ENCODE measurements at places on chromosomes 12 and 14.
A peak's percentile ranks its signal among the peaks of the same experiment; 100 is the strongest.

- DNase-seq, result no peak
These were observed 43.9 kb upstream of the GNPNAT1 start for GRCh38 chr14:52835122-52835903.

DNA sequence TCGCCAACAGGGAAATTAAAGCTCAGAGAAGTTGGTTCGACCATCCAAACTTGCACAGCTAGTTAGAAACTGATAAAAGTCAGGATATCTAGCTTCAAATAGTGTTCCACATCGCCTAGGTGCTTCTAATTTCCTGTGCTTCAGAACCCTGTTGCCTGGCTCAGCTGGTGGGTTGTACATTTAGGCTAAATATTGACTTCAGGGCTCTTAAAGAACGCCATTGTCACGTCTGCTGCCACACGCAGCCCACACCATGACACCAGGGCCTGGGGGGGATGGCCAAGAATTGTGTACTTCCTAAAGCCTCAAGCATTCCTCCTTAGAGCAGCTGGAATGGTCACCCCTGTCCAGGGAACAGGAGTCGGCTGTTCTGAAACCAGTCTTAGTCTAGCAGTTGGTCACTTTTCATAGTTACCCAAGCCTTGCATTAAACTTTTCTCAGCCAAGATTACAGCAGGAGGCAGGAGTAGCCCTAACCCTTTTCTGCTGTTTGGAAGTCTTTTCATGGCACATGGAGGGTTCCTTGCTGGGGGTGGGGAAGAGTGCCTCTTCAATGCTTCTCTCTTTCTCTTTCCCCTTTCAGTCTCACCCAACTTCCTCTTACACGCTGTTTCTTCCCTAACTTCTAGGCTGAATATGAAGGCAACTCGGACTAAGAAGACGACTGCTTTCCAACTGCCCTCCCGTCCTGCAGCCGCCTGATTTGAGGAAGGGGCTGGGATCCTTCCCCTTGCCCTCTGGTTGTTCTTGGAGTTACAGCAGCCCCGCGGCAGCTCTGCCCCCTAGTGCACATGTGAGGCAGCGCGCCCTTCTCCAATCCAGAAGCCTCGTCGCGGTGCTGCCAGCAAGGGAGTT, 17.1 kb downstream of the FOS start:
- DNase-seq, result peak; percentile 76

GRCh38 chr14:83908419-83908818, 1621.5 kb upstream of the FLRT2 start:
- no peak for DNase-seq

- peak; percentile 69 for DNase-seq
These were observed 14.2 kb downstream of the VRTN start for GRCh38 chr14:74362361-74362915.

DNA sequence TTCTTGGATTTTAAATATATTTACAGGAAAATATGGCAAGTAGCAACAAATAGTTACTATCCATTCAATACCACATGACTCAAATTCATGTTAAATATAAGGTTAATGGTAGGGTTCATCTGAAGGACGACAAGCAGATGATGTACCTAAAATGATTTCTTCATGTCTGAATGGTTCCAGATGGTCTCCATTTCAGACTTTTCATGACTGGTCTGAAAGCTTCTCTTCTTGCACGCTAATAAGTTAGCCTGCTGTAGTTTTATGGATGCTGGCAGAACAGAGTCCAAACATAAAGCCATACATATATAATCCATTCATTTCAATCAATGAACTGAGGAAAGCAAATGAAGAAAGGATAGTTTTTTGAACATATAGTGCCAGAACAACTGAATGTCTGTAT, 257.0 kb upstream of the MGAT4C start:
- DNase-seq, result no peak

GRCh38 chr14:68526512-68527091, 266.3 kb downstream of the ZFP36L1 start:
- no peak for DNase-seq

DNA sequence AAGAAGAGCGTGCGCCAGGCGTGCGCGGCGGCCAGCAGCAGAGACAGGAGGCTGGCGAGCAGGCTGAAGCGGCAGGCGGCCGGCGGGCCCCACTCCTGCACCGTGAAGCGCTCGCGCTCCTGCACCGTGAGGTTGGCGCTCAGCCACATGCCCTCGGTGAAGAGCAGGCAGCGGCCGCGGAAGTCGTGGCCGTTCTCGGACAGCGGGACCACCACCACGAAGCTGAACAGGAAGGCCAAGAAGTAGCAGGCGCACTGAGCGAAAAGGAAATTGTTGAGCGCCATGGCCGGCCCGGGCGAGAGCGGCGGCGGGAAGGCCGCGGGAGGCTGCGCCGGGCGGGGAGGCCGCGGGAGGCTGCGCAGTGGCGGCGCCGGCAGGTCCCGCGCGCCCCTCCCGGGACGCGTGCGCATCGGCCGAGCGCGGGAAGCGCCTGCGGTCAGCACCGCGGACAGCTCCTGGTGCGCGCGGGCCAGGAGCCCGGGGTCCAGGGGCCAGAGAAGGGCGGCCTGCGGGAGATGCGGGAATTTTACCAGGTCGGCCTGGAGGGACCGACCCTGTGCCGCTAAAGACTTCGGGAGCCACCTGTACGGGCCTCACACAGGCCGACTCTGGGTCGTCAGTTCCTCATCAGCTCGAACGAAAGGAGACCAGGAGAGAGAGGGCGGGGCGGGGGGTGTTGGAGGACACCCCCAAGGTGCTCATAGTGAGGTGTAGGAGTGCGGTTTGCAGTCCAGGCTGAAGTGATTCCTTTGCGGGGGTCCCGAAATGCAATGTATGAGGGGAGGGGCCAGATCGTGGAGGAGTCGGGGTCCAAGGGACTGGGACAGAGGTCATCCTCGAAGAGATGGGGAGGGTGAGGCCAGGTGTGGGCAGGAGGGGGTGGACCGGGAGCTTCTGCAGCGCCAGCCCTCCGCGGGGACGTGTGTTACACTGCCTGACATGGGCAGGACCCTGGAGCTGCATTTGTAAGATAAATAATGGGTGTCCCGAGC, at the start of gene TMEM179:
TSS of gene TMEM179 (minus strand) at position 315 of the 992 bp plus-strand sequence. CDS start at position 284, 31 bp downstream.
- DNase-seq, result no peak

DNA sequence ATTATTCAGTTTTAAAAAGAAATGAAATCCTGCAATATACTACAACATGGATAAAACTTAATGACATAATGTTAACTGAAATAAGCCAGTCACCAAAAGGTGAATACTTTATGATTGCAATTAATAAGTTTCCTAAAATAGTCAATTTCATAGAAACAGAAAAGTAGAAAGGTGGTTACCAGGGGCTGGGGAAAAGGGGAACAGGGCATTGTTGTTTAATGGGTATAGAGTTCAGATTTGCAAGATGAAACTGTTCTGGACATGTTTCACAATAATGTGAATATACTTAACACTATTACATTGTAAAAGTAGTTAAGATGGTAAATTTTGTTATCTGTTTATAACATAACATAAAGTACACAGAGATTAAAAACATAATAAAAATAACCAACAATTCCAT, 550.9 kb downstream of the CCER1 start:
- no peak for DNase-seq

DNA sequence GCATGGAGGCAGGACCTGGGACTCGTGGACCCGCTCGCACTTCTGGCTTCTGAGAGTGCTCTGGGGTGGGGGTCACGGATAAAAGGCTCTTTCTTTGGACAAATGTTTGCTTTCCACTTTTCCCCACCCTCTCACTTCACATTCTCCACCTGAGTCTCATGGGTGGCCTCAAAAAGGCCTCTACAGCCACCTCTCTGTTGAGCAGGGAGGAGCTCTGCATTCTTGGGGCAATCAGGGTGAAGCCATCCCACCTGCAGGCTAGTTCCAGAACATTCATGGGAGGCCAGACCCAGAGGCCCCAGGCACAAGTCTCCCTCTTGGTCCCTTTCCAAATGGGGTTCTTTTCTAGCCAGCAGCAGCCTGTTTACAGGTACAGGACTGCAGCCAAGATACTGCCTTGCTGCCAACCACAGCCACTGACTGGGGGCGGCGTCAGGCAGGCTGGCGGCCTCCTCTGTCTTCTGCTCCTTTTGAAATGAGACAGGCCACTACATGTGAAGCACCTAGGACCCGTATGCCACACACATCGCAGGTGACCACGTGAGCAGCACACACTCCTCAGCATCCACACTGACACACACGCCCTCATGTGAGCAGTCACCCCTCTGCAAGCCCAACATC, 18.2 kb upstream of the CEBPE start:
- DNase-seq, result no peak

- no peak for DNase-seq
These were observed 63.9 kb downstream of the MYRFL start for GRCh38 chr12:69888901-69889300.

GRCh38 chr12:49496417-49497360, 42.1 kb upstream of the KCNH3 start:
- DNase-seq, result no peak

DNA sequence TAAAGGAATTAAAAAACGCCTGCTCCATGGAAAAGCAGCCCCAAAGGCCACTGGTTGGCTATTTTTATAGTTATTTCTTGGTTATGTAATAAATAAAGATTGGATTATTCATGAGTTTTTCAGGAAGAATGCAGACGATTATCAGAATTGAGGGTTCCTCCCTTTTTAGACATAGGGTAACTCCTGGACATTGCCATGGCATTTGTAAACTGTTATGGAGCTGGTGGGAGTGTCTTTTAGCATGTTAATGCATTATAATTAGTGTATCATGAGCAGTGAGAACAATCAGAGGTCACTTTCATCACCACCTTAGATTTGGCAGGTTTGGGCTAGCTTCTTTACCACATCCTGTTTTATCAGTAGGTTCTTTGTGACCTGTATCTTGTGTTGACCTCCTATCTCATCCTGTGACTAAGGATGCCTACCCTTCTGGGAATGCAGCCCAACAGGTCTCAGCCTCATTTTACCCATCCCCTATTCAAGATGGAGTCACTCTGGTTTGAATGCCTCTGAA, 728.7 kb downstream of the GALC start:
- no peak for DNase-seq

GRCh38 chr12:40691913-40692764, at the start of gene CNTN1:
Gene CNTN1 (plus strand): TSS chr12:40692439.
- DNase-seq, result no peak

DNA sequence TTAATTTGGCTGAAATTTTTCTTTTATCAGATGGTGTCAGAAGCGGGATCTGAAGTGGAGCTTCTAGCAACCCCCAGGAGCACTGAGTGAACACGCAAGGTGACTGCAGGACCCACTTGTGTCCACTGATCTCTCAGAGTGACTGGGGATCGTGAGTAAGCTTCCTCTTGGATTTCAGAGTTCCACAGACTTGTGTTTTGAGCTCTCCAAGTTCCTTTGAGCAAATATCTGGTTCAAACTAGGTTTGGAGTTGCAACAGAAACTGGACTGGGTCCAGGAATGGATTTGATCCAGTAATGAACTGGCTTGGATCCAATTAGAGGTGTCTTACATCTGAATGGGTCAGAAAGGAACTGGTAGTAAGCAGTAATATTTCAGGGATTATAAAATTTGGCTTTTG, 24.7 kb upstream of the B4GALNT1 start:
- no peak for DNase-seq

- no peak for DNase-seq
These were observed 2.6 kb downstream of the EGLN3 start for GRCh38 chr14:33948145-33948868.

DNA sequence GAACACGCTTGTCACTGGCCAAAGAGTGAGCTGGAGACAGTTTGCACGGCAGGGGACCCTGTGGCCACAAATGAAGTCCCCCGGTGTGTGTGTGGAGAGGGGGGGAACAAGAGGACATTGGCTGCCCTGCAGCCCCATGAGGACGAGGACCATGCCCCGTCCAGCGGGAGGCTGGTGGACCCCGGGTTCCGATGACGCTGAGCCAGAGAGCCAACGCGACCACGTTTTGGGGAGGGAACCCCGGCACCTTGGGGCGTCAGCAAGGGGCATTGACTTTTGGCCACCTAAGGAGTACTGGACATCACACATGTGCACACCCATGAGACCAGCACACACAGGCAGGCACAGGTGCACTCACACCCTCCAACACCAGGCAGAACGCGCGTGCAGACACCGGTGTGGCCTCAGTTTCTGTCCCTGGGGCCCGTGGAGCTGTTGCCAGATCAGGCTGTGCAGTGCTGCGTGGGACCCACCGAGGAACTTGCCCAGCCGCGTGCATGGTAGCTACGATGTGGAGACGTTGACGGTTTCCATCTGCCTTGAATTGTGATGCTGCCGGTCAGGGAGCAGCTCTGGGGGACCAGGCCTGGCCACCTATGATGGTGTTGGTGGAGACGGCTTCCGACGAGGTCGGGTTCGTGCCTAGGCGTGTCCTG, 26.5 kb downstream of the NOC4L start:
- DNase-seq, result no peak

DNA sequence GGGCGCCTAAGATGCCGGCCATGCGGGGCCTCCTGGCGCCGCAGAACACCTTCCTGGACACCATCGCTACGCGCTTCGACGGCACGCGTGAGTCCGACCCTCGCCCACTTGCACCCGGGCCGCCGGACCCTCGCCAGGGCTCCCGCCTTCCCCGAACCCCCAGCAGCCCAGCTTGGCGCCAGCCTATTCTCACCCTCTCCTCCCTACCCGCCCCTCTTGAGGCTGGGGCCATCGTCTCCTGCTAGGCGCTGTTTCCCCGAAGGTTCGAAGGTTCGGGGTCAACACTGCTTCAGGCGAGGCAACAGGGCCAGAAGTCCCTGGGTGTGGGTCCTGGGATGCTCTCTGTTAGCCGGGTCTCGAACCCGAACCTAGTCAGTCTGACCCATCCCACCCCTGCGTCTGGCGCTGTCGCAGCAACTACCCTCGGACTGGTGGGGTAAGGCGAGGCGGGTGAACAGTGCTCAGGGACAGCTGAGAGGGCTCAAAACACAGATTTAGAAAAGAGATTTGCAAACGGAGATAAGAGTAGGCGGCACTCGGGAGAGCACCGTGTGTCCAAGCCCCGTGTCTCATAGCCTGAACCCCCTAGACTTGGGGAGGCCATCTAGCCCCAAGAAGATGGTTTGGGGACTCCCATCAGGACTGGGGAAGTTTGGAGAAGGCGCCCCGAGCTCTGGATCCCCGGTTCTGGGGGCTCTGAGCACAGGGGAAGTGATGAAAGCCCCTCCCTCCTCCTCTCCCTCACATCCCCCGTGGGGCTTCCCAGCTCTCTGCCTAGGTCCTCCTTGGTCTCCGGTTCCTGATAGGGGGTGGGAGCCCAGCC, 787 bp downstream of the KCNH3 start:
- DNase-seq, result no peak

- no peak for DNase-seq
These were observed 161.2 kb downstream of the FOXN3 start for GRCh38 chr14:89255852-89256251.

DNA sequence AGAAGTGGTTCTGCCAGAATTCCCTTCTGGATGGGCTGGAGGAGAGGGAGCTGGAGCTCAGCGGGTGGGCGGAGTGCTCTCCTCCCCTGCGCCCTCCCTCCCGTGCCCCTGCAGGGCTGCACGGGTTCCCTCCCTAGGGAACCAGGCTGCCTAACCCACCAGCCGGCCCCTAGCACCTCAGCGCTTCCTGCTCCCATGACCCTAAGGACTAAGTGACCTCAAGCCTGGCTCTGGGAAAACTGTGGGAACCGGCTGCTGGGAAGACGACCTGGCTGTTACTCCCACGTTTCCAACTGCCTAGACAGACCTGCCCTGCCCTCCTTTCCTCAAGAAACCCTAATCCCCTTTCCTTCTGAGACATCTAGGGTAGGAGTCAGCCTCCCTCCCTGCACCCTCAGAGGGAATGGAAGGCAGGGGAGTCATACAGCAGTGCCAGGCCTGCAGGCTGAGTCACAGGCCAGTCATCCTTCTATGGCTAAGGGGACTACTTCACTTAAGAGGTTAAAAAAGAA, 31.5 kb downstream of the SLC6A12 start:
- no peak for DNase-seq
